ENCODE measurements at places on chromosomes 5 and 9.

- DNase-seq = no peak
These were observed 236.1 kb downstream of the PAPPA start for GRCh38 chr9:116389541-116390302.

DNA sequence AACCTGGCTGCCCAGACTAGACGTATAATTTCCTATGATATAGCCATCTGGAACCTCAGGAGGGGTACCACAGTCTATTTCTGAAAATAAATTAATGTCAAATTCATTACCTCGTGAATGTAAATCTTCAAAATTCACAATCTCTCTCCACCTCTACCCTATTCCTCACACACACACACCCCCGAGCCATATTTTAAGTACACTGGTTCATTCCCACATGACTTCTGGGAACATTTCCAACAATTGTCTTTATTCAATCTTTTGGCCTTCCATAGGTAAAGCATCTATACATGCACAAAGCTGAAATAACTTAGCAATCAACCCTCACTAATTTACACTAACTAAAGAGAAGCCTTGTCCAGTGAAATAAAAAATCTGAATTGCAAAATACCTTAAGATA, 32.7 kb downstream of the SUSD1 start:
- no peak for DNase-seq

GRCh38 chr9:8095672-8096086, 296.1 kb upstream of the DMAC1 start:
- no peak for DNase-seq

GRCh38 chr5:131720714-131721113, 76.1 kb downstream of the FNIP1 start:
- peak; percentile 4 for DNase-seq

- no peak for DNase-seq
These were observed 971.7 kb upstream of the COX7C start for GRCh38 chr5:85646036-85646435.

- DNase-seq = no peak
These were observed 935.2 kb upstream of the TYRP1 start for GRCh38 chr9:11758016-11758415.

- no peak for DNase-seq
These were observed 81.6 kb downstream of the CYFIP2 start for GRCh38 chr5:157347301-157348048.

DNA sequence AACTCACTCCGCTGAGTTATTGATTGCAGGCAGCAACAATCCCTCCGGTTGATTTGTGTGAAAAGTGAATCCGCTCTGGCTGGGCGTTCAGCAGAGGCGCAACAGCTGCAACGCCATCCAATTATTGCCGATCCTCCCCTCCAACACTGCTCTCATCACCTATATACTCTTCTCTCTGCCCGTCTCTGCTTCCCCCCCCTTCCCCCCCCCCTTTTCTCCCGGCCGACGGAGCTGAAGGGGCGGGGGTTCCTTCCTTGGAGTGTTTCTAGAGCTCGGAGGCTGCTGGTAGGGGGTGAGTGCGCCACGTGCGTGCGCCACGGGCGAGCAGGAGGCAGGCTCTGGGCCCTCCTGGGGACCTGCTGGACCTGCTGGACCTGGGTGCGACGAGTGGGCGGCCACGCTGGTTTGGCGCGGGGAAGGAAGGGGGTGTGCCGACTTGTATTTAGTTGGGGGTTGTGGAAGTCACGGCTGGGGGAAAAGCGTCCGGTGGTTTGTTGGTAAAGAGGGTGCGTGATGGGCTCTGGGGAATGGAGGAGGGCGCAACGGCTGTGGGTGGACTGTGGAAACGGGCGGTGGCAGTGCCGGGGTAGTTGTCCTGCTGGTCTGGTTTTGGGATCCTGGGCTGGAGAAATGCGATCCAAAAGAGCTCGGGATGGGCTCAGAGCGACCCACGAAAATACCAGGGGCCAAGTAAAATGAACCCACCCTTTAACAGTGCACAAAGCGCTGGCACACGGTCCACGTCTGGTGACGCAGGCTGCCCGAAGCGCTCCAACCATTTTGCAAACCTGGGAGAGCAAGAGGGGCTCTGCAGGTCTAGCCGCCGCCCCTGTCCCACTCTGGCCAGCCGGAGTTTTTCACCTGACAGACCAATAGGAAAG, 6.4 kb upstream of the MEF2C start:
- DNase-seq = peak; percentile 15

DNA sequence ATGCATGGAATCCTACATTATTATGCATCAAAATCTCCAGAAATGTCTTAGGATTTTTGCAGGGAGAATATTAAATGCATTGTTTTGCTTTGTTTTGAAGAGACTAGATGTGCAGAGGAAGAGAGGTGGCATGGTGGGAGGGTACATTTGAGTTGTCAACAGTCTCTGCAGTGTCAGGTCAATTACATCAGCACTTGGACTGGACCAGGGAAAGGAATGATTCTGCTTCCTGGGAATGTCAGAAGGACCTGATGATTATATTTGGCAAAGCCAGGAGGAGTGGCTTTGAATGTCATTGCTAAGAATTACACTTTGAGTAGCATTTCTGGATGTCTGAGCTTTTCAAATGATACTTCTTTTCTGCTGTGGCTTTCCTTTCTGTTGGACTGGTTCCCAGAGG, 17.5 kb upstream of the TMEFF1 start:
- no peak for DNase-seq

DNA sequence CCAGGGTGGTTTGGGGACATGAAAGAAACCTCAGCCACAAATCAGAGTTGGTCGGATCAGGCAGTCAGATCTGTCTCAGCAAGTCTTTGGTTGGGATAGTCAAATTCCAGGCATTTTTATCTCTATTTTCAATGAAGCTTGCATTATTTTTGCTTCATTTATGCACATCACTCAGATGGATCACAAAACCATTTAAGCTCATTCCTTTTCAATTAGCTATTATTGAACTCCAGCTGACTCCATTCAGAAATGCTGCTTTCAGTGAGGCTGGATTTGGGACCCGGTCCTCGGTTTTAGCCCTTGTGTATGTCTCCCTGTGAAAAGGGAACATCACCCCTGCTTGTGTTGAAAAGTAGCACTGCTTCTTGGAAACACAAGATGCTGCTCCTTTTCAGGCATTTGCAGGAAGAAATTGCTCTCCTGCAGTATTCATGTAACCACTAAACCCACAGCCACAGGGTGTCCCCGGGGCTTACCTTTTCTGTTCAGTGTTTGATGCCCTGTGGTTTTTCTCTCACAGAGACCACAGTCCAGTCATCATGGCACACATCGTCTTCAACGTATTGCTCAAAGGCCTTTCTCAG, 232.9 kb downstream of the NFIB start:
- no peak for DNase-seq

DNA sequence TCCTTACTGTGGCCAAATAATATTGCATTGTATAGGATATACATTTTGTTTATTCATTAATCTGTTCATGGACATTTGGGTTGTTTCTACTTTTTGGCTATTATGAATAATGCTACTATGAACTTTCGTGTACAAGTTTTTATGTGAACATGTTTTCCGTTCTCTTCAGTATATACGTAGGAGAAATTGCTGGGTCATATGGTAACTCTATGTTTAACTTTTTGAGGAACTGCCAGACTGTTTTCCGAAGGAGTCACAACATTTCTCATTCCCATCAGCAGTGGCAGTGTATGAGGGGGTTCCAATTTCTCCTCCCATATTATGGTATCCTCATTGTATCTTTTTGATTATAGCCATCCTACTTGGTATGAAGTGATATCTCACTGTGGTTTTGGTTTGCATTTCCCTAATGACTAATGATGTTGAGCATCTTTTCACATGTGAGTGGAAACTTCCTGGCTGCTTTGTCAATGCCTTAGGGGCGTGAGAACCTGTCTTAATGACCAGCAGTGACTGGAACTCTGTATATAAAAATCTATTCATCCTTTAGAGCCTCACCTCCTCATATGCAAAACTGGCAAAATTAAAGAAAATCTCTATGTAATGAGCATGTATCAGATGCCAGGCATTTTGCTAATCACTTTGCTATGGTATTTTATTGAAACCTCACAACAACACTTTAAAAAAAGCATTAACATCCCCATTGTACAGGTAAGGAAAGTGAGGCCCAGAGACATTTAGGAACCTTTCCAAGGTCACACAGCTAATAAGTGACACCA, 47.8 kb upstream of the TGFBR1 start:
- peak; percentile 5 for DNase-seq

DNA sequence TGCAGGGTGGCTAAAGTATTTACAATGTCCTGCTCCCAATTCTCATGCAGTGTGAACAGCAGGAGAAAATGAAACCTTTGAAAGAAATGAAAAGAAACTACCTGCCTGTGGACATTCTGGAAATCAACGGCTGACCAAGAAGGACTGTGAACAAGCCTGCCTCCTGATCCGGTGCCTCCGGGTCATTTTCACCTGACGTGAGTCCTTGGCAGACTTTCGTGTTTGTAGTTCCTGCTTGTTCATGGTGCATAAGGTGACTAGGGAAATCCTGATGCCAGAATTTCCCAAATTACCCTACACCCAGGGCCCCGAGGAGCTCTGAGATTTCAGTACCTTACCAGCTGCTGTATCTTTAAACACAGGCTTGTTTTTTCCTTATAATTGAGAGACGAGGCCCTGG, 317.5 kb downstream of the TLE1 start:
- DNase-seq = no peak
